Lower leg skin (tissue), 4 donors: ENCODE measurements at places on chromosomes 12 and 14.
A peak's percentile ranks its signal among the peaks of the same experiment; 100 is the strongest.

- DNase-seq: no peak
These were observed 104.7 kb upstream of the IFNG-AS1 start for GRCh38 chr12:67884596-67884995.

GRCh38 chr12:116610971-116611541 lies 51.9 kb downstream of the MAP1LC3B2 start:
- no peak for DNase-seq

DNA sequence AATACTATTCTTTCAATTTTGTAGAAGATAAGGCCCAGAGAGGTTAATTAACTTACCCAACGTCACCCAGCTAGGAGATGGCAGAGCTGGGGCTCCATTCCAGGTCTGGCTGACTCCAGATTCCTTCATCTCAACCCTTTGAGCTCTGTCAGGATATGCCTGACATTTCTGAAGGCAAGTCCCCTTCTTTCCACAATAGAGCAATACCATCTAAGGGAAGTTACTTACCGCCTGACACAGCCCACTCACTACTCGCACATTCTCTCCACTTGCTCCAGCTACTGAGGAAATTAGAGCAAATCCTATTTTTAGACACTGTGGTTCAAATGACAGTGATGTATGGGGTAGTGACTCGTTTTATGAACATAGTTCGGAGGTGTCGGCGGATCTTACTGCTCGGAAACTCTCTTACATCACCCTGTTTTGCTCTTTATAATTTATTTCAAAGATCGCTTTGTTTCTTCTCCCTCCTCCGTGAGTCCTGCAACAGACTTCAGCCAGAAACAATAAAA lies 2.0 kb upstream of the WSCD2 start:
- DNase-seq: no peak

GRCh38 chr12:96063046-96063445 lies 27.7 kb upstream of the LTA4H start:
- peak; percentile 15 for DNase-seq

DNA sequence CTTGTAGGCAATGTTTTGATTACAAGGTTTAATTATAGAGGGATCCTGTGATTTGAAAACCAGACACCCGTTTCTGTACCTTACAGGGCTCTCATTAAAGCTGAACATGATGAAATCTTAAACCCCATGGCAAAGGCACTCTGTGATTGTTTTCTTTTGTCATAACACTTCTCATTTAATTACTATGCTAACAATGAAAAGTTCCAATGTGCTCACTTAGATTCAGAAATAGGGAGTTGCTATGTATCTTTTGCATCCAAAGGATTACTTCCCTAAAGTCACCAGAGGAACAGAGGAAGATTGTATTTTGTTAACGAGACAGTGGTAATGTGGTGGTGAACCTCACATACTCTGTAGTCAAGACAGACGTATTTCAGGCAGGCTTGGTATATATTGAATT lies 81.5 kb upstream of the MYF6 start:
- DNase-seq: no peak

- DNase-seq: no peak
These were observed 2.4 kb upstream of the KCNC2 start for GRCh38 chr12:75212072-75212471.
